HFFc6 (cell line): ENCODE measurements at places on chromosomes 6 and 20.

GRCh38 chr6:50815436-50816114 lies 3.1 kb upstream of the TFAP2B start:
- DNase-seq: peak; percentile 15

DNA sequence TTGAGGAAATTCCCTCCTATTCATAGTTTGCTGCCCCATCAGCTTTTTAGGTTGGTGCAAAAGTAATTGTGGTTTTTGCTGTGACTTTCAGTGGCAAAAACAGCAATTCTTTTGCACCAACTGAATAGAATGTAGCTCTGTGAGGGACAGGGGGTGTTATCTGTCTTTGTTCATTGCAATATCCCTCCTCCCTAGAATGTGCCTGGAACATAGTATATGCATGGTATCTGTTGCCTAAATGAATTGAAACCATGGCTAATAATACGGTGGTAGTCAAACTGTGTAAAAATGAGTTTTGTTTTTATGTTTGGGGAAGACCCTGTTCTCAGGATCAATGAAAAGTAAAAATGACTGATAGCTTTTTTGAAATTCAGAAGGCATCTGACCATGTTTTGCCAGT lies 45.1 kb downstream of the SCAND1 start:
- DNase-seq: no peak

GRCh38 chr6:13479971-13480434 lies 7.4 kb downstream of the GFOD1 start:
- DNase-seq: no peak

GRCh38 chr20:13900496-13900895 lies 89.9 kb downstream of the SEL1L2 start:
- no peak for DNase-seq

GRCh38 chr20:36467076-36467999 lies 74.0 kb upstream of the MYL9 start:
- DNase-seq: peak; percentile 63

GRCh38 chr6:115753446-115753845 lies 307.2 kb downstream of the FRK start:
- DNase-seq: no peak

GRCh38 chr6:28867086-28867409 lies 56.7 kb downstream of the TRIM27 start:
- no peak for DNase-seq

DNA sequence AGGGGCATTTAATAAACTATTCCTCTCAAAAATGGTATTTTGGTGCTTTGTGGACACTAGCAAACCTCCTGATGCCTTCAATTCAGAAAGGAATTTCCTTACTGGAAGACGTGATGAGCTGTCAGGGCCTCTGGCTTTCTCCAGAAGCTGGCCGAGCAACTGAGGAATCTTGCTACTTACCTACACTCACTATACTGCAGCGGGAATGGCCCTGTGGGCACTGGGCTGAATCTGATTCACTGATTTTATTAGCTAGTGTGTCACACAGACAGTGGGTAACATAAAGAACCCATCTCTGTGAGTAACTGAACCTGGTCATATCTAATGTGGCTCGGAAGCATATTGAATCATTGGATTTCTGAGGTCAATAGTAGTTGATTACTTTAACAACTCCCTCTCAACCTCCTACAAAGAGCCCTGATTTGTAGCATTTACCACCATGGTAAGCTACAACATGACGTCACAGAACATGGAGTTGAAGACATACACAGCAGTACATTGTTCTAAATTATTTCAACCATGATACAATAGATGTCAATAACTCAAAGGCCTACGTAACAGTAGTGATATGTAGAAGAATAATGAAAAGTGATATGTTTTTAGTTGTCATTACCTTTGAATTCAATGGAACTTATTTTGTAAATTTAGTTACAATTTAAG lies 232.1 kb downstream of the SYNE1 start:
- DNase-seq: no peak

DNA sequence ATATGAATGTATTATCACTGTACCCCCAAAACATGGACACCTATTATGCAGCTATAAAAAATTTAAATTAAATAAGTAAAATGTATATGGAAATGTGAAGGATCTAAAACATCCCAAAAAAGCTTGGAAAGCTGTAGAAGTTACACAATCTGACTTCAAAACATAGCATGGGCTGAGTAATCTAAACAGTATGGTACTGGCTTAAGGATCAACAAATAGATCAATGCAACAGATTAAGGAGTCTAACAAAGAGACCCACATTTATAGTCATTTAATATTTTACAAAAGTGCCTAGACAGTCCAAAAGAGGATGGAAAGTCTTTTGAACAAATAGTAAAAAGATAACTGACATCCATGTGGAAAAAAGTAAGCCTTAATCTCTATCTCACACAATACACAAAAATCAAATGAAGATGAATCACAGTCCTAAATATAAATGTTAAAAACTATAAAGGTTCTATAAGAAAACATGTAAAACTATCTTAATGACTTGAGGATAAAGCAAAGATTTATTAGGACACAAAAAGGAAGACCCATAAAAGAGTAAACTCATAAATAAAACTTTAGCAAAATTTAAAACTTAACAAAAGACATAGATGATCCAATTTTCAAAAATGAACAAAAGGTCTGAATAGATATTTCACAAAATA lies 46.8 kb downstream of the RANBP9 start:
- peak; percentile 15 for DNase-seq

DNA sequence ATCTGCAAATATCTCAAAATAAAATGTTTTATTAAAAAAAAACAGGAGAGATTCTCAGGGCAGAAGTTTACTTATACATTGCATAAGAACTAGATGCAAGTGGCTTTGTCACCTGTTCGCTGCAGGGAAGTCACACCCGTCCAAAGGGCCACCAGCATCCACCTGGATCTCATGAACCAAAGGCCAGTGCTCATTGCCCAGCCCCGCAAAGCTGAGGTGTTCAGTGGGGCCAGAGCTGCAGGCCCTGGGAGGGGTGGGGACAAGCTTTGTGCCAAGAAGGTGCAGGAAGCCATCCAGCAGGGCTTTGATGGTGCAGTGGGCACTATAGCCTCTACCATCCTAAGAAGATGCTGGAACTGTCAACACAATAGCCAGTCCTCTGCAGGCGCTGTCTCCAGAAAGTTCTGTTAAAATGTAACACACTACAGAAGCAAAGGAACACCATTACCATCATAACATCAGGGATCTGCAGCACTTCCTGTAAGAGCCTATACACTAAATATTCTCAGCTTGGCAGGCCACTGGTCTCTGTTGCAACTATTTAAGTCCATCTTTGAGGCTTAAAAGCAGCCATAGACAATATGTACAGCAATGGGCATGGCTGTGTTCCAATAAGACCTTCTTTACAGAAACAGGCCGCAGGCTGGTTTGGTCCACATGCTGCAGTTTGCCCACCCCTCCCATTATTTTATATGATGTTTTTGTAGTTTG lies 15.7 kb upstream of the CD93 start:
- no peak for DNase-seq

DNA sequence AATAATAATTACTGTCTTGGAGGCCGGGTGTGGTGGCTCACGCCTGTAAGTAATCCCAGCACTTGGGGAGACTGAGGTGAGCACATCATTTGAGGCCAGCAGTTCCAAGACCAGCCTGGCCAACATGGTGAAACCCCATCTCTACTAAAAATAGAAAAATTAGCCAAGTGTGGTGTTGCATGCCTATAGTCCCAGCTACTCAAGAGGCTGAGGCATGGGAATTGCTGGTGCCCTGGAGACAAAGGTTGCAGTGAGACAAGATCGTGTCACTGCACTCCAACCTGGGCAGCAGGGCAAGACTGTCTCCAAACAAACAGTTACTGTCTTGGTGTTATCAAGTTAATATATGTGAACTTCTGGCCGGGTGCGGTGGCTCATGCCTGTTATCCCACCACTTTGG lies 4.9 kb downstream of the RRP36 start:
- no peak for DNase-seq

- DNase-seq: no peak
These were observed 326.7 kb downstream of the BCKDHB start for GRCh38 chr6:80433010-80433672.

GRCh38 chr6:105431226-105431625 lies 28.3 kb upstream of the PREP start:
- peak; percentile 57 for DNase-seq

DNA sequence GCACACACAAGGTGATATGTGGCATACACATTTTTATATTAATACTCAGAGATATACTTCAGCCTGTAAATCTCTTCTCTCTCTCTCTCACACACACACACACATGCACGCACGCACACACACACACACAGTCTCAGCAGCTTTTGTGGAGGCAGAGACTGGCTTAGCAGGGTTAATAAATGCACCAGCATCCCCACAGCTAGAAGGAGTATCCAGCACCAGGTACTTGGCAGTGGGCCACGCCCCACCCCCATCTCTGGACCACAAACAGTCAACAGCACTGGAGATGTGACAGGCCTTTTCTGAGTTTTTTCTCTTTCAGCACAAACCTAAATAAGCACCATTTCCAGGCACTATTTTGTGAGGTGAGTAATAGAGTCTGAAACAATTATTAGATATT lies 47.3 kb upstream of the LRFN2 start:
- no peak for DNase-seq

DNA sequence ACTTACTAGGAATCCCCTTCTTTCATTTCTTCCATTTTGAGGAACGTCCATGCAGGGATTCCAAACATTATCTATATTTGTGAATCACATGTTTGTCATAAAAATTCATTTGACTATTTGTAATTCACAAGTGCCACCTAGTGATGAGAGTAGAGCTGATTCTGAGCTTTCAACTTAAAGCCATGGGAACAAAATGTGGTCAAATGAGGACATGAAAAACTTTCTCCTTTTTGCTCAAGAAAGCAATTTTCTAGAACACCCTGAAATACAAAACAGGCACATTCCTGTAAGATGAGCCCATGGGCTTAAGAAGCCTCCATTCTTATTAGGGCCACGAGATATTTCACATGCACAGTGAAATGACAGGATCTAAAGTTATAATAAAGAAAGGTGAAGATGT lies 12.3 kb downstream of the MAP3K7 start:
- DNase-seq: peak; percentile 42

- DNase-seq: no peak
These were observed 12.5 kb downstream of the CDC5L start for GRCh38 chr6:44399991-44400390.

GRCh38 chr20:32534661-32535240 lies 50.4 kb downstream of the NOL4L start:
- DNase-seq: no peak

GRCh38 chr6:79435746-79436145 lies 101.5 kb downstream of the LCA5 start:
- DNase-seq: no peak

DNA sequence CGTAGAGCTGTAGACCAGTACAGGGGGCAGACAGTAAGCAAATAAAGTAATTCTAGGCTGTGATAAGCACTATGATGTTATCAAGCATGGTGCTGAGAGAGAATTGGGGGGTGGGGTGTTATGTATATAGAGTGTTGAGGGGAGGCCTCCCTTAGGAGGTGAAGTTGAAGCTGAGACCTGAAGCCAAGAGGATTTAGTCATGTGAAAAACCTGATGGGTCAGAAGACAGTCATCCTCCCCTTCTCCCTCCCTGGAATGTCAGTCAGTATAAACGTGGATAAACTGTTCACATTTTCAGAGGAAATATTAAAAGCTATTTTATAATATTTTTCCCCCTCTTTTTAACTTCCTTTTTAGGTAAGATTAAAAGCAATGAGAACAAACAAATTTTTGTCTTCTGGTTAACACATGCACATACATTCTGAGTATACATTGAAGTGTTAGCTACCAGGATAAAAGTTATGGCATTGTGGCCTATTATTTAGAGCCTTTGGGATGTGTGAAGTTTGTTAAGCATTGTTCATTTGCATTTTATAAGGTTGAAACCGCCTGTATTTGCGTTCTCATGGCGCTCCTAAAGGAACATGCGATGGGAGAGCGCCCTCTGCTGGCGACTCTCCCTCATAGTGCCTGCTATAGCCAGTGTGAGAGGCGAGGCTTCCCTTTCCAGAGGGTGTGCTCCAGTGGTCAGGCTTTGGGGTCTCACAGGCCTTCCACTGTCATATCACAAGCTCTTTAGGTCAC lies 35.4 kb upstream of the MAPK13 start:
- peak; percentile 46 for DNase-seq

DNA sequence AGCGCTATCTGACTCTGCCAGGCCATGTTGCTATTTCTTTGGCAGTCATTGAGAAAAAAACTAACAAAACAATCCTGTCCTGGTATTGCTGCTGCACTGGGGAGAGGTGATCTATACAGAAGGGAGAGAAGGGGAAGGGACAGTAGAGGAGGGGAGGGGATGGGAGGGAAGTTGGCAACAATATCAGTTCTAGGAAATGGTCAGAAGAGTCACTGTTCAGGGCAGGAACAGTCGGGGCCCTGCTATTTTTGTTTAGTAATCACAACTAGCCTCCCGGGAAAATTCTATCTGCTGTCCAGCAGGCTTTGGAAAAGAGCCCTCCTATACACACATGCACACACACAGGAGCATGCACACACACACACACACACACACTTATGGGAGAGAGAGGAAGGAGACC lies 142.3 kb upstream of the CARMIL1 start:
- DNase-seq: no peak

DNA sequence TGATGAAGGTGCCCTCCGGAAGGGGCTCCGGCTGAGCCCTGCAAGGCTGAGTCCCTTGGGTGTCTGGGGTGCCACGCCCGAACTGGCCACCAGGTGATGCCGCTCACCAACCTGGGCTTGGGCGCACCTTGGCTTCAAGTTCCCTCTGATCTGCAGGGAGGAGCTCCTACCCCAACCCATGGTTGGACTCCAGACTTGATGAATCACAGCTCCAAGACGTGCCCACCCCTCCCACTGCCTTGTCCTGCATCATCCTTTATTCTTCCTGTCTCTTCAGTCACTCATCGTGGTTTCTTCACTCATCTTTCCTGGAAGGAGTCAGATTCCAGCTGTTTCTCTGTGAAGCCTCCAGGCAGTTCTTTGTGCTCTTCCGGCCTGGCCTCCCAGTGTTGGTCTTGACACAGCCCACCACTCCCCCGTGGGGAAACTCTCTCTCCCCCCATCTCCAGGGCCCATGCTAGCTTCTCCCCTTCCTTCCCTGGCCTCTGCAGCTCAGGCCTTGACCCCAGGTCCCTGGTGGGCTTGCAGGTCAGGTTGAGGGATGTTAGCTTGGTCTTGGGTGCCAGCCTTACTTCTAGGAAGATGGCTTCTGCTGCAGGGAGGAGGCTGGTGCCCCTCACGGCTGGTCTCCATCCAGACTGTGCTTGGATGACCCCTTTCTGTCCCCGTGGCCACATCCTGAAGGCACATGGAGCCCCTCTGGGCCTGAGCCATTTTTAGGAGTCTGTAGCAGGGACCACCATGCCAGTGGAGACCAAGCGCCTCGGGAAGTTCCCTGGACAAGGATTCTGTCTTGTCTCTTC lies 2.6 kb upstream of the ZBP1 start:
- DNase-seq: peak; percentile 39

- peak; percentile 5 for DNase-seq
These were observed 97.5 kb downstream of the PSMG4 start for GRCh38 chr6:3356056-3356823.

DNA sequence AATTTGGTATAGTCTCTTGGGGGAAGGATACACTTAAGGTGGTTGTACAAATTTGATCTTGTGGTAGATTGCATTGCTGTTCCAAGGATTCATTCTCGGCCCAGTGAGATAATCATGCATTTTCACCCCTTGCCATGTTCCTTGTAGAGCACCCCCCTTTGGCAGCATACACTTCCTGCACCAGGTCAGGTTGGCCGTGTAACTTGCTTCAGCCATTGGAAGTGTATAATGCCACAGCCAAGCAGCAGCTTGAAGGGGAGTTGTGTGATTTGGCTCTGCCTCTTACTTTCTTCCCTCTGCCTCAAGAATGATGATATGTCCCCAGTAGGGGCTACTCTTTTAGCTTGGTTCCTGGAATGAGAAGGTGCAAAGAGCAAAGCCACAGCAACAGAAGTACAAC lies 21.9 kb downstream of the CCN2 start:
- no peak for DNase-seq
